ENCODE measurements at places on chromosomes 16 and 17. TPM values are rescaled to one million over a fixed set of nuclear protein-coding genes. Genes with fewer than 3 reads are reported as not detected.

GRCh38 chr17:32266389-32267301 lies 1.0 kb downstream of the RHBDL3 start:
- no peak for DNase-seq

- no peak for DNase-seq
Observed at GRCh38 chr17:49715216-49715615, 7.5 kb upstream of the SLC35B1 start.

DNA sequence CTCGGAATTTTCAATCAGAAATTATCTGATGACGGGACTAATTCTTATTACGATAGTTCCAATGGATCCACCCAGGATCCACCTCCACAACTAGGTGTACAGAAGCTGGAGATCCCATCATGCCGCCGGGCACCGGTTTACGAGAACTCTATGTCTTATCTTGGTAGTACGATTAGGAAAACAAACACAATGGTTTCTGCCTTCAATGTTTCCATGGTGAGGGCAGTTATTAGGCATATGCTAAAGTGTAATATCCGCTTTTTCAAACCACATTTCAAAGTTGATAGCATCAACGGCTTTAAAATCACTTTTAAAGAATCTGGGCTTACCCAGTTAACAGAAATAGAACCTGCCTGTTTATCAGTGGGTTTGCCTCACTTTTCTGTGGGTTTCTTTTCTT lies 705.7 kb downstream of the MAF start:
- no peak for DNase-seq

DNA sequence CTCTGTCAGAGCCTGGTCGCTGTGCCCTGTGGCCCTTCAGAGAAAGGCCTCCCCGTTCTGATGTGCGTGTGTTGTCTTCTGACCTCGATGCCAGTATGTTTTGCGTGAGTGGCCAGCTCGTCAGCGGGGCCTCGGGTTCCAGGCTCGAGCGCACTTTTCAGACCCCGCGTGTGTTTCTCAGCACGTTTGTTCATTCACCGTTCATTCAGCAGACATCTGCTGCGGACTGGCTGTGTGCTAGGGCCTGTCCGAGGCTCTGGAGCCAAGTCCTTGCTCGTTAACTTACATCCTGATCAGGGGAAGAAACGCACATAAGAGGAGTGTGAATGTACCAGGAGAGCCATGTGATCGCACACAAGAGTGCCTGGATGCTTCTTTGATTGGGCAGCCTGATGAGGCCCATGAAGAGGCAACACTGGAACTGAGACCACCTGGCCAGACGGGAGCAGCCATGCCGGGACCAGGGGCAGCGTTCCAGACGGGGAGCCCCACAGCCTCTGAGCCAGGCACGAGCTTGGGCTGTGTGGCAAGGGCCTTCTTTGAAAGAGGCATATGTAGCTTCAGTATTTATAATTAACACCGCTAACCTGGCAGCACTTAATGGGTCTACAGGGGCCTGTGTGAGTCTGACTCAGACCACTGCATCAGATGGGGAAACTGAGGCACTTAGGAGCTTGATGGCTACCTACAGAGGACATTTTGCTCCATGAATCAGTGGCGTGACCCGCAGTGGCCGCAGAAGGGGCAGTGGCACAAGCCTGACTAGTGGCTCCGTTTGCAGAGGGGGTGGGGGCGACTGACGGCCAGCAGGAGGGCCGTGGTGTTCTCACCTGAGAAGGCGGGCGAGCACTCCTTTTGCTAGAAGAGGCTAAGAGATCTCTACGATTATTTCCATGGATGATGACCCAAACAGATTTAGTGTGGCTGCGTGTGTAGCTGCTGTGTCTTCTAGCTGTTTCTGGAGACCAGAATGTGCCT lies 187.9 kb upstream of the CHMP6 start:
- DNase-seq, result no peak

- no peak for DNase-seq
Observed at GRCh38 chr17:1003972-1004768, 7.2 kb downstream of the TIMM22 start.

- no peak for DNase-seq
Observed at GRCh38 chr17:74426551-74427047, 5.3 kb upstream of the GPRC5C start.

- DNase-seq, result no peak
Observed at GRCh38 chr17:14972844-14973243, 292.3 kb downstream of the PMP22 start.

DNA sequence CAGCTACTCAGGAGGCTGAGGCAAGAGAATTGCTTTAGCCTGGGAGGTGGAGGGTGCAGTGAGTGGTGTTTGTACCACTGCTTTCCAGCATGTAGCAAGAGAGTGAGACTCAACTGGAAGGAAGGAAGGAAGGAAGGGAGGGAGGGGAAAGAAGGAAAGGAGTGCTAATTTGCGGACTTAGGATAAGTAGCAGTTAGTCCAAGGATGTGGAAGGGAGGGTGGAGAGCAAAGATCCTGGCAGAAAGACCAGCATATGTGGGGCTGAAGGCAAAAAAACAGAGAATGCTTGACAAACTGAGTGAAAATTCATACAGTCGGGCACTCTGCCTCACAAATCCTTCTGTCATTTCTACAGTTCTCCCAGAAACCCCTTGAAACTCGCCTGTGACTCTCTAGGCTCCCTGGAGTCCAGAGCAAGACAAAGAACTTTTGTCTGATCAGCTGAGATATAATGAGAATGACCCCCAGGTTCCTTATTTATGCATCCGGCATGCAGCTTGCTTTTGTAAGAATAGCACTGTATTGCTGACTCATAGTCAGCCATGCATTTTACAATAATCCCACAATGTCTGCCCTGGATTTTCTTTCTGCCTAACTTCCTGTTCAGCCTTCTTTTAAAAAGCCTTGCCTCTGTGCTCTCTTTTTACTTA lies 31.5 kb downstream of the CDK5RAP3 start:
- peak; percentile 46 for DNase-seq

- peak; percentile 56 for DNase-seq
Observed at GRCh38 chr17:382644-383533, 30.3 kb upstream of the RPH3AL start.

DNA sequence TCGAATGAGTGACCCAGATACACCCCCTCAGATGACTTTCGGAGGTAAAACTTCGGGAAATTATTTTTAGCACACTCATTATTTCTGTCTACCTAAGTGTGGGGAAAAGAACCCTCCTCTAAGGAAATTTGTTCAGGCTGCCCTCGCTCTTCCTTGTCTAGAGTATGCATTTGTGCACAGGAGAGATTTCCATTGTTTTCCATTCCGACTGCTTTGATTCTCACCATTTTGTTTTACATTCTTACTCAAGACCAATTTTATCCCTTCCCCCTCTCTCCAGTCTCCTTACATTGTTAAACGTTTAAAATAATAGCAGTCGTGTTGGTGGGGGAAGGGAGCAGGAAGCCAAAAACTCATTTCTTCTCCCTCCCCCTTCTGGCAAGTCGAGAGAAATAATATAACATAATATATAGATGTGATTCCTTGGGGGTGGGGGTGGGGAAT lies 1.5 kb upstream of the CHD3 start:
- DNase-seq, result no peak

DNA sequence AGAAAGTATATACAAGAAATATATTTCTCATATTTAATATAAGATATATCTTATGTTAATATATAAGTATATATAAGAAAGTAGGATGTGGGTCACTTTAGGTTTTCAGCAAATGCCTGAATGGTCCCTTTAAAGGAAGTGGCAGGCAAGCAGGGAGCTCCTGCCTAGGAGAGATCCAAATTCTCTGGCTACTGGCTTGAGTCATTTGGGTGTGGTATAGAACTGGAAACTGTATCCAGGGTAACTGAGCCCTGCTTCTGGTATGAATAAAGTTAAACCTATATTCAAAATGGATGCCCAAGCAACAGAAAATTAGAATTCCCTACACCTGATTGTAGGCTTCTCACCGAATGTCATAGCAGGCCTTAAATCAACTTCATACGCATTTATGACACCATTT lies 144.4 kb downstream of the ZNF18 start:
- DNase-seq, result no peak

DNA sequence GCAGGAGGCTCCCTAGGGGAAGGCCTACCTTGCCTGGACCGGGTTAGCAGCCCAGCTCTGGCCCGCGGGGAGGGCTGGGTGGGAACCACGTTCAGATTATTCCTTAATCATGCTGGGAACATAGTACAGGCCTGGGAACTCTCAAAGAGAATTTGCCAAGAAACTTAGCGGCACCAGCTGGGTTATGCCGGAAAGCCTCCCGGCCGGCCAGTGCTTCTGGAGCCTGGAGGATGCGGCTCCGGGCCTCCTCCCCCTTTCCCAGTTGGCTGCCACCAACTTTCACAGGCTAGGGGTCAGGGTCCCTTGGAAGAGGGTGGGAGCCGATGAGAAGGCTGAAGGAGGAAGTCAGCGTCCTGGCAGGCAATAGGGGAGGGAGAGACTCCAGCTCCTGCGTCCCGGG lies 10.8 kb downstream of the NGFR start:
- DNase-seq, result no peak

GRCh38 chr17:27846042-27846655 lies 45.8 kb upstream of the NOS2 start:
- DNase-seq, result no peak

Gene CNTNAP4
- total RNA-seq, result 5.4 TPM

Gene KRT28
- 152 TPM for total RNA-seq

Gene PRDM7
- not detected for total RNA-seq

Gene GP2
- total RNA-seq, result not detected

Gene CTCF
- 36.4 TPM for total RNA-seq

Gene ADAM11
- 0.89 TPM for total RNA-seq

Gene KLHL36
- total RNA-seq, result 26.2 TPM
